ENCODE measurements at places on chromosomes 2 and 18.

DNA sequence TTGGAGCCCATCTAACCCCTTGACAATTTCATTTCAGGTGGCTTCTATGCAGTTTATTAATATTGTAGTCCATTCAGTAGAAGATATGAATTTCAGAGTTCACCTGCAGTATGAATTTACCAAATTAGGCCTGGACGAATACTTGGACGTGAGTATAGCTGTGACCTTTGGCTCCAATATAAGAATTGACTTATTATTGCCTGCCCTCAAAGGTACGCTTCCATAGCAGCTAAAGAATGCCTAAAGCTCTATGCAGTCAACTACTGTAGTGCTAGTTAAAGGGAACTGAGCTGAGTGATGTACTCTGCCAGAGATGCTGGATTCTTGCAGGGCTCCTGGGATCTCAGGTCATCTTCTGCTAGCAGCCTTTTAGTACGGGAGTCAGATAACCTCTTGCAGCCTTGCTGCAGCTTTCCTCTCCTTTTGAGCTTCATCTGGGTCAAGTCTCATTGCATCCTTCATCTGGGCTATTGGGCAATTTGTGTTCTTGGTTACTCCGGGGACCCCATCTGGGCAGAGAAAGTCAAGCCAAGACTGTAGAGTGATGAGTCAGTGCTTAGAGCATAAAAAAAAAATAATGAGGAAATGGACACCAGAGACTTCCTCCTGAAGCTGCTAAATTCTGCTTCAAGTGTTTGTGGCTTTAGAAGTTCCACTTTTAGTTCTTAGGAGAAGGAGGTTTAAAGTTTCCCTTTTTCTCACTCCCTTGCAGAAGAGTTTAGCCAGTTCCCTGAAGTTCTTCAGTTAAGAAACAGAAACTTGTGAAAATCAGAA is 105.6 kb downstream of the PRPF40A start:
- DNase-seq: no peak

DNA sequence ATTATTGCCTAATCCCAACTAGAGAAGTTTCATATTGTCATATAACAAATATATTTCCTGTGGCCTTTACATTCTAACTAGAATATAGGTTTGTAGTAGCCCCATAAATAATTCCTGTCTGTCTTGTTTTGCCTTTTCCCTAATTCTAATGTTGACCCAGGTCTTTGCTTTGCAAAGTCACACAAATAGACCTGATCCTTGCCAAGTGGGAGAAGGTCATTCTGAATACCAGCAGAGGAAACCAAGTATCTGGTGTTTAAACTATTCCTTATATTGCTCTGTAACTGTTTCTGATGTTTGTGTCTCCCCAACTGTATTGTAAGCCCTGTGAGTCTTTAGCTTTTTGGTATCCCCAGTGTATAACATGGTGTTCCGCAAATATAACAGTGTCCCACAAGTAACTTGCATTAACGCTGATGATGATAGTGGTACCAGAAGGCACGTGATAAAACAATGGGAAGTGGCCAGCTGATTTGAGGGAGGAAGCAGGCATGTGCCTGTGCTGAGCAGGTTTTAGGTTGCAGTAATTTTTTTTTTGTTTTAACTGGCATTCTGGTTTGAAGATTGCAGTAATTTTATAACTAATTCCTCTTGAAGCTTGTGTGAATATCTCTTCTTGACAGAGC is 11.1 kb downstream of the HADHB start:
- no peak for DNase-seq

DNA sequence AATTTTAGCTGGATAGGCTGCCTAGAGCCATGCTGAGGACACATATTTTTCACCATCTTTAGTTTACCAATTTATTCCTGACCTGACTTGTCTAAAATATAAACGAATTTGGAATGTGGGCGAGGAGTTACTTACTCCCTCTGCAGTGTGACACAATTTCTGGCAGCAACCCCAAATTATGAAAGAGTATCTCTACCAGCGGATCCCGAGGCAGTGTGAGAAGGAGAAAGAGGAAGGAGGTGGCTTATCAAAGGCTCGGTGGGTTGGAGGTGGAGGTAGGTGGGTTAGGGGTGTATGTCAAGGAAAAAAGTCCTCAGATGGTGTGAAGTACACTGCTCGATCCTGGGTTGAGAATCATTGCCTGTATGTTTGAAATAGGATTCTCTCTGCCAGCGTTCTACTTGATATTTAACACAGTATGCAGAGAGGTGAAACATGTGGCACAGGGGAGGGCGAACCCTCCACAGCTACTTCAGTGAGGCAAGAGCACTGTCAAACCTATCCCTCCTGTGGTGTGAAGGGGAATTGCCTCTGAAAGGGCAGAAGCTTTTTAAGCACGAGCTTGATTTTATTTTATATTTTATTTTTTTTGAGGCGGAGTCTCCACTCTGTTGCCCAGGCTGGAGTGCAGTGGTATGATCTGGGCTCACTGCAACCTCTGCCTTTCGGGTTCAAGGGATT is 76.0 kb downstream of the RFTN2 start:
- DNase-seq: peak; percentile 16

DNA sequence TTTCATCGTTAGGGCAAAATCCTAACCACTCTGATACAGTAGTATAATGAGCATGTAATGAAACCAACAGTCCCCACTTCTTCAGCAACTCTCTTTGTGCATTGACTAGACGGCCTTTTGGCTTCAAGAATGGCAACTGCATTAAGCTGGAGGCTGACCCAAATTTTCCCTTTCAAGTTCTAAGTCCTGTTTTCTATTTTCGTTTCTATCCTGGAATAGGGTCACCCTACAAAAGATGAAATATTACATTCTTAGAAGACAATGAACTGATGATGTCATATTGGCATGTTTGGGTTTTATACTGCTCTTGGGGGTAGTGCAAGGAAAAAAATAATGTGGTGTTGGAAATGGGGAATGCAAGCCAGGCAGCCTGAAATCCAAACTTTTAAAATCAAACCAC is 254.4 kb downstream of the ETAA1 start:
- DNase-seq: no peak

DNA sequence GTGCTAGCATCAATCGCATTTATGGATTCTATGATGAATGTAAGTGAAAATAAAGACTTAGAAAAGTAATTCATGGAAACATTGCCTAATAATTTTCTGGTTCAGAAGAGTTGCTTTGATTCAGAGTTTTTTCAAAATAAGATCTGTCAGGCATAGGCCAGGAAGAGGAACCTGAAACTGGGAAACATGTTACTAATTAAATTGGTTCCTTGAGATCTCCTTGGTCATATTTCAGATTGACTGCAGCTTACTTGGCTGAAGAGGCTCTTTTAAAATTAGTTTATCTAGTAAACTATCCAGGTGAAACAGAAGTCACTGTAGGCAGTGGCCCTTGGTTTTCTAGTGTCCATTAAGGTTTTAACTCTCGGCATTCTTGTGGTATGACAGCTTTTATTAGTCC is 27.4 kb downstream of the PPP1CB start:
- DNase-seq: no peak

- DNase-seq: no peak
Measured at GRCh38 chr2:9648821-9649220, 18.0 kb upstream of the YWHAQ start.

- DNase-seq: no peak
Measured at GRCh38 chr2:6909431-6910385, 7.5 kb upstream of the RNF144A start.

GRCh38 chr2:55045780-55046179 is 4.5 kb downstream of the RTN4 start:
- no peak for DNase-seq

DNA sequence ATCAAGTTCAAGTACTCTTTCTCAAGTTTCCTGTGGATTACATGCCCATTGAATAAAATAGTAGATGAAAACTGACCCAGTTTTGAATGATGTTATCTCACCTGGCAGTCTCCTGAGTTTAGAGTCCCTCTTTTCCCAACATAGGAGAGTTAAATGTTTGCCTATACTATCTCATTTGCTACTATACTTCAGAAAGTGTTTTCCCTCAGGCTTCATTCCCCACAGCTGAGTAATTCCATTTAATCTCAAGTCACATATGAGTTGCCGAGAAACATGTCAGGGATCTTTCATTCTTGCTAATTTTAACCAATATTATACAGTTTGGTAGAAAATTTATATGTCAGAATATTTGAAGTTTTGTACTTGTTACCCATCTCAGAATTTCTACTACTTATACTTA is 150.4 kb upstream of the CDH19 start:
- DNase-seq: no peak

- no peak for DNase-seq
Measured at GRCh38 chr2:84640411-84640810, 124.1 kb downstream of the DNAH6 start.

DNA sequence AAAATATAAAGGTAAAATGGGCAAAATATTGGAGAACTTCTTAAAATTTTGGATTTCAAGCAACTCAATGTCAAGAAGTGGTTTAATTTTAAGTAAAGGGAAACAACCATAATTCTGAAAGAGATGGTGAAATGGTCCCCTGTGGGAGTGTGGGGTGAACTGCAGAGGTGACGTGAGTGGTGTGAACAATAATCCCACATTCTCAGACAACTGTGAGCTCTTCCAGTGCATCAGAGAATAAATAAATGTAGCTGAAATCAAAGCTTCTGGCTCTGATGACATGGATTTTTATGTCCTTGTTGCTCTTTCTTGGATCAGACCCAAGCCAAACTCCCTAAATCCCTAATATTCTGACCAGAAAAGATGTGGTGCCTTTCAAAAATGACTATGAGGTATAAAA is 672.7 kb downstream of the ZEB2 start:
- no peak for DNase-seq

DNA sequence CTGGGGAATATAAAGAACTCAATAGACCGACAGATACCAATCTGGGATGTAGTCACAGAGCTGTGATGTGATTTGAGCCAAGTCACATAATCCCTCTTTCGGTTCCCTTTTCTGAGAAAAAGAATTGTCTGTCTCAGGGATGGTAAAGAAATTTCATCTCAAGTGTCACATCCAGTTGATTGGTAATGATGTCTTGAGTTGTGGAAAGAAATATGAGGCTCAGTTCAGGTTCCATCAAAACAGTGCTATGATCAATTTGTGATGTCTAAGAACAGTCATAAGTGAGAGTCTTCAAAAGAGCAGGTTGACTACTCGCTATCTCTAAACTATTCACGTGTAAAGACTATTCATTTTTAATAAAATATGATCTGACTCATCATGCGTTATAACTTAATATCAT is 223.3 kb downstream of the METTL4 start:
- DNase-seq: no peak

GRCh38 chr2:74576211-74576862 is 21.8 kb downstream of the DOK1 start:
- no peak for DNase-seq

GRCh38 chr2:42930025-42930581 is 137.7 kb upstream of the HAAO start:
- DNase-seq: no peak

DNA sequence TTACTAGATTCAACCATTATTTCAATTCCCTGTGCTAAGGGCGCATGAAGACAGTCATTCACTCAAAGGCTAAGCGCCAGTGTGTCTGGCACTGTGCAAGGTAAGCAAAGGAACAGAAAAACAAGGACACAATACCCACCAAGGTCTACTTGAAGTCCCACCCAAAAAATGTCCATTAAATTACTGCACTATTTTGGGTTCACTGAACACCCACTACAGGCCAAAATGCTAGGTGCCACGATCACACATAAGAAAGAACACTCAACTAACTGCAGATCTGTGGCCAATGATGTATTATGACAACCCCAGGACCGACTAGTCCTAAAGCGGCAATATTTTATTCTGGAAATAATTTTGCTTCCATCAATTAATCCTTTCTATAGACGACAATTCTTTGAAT is 1.8 kb downstream of the TMEM131 start:
- DNase-seq: no peak

DNA sequence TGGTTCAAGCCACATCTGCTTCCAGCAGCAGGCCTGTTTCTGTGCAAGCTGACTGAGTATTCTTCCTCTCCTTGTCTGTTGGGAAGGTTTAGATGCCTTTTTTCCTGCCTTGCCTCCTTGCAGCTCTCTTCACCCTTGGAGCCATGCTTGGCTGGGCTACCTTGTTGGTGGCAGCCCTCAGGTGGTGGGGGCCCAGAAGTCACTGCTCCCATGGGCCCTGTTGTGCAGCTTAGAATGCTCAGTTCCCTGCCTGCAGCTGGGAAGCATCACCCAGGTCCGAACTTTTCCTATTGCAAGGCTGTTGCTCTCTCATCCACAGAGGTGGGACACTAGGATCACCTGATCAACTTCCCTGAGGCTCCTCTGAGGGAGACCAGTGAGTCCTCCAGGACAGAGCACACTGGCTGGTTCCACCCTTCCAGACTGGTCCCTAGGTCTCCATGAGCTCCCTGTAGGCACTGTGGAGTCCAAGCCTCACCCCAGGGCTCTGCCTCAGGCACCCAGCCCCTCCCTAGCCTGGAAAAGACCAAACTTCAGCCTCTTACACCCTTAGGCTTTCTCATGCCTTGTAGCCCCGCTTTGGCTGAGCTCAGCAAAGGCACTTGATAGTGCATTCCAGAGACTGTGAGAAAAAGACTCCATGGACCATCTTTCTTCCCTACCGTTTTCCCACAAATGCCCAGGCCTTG is 219.3 kb upstream of the SH3BP4 start:
- no peak for DNase-seq

- DNase-seq: no peak
Measured at GRCh38 chr2:120820263-120820952, 84.7 kb downstream of the GLI2 start.

DNA sequence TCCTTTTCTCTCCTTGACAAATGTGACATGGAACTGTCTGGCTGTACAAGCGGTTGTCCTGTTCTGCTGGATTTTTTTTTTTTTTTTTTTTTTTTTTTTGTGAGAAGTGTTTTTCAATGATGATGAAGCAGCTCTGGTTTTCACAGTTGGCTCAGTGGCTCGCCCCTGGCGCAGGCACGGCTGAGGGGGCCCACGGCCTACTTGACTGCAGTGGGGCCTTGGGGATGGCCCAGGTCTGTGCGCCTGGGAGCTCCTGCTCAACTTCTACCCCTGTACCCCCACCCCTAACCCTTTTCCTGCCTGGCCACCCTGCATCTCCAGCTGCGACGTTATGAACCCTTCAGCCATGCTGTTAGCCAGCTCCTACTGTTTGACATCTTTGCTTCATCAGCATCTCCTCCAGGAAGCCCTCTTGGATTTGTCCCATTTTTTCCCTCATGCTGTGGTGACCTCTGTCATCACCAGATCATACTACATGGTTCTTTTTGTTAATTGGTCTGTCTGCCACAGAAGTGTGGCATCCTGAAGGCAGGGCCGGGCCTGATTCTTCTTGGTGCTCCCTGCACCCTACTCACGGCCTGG is 167.9 kb downstream of the INHBB start:
- no peak for DNase-seq

DNA sequence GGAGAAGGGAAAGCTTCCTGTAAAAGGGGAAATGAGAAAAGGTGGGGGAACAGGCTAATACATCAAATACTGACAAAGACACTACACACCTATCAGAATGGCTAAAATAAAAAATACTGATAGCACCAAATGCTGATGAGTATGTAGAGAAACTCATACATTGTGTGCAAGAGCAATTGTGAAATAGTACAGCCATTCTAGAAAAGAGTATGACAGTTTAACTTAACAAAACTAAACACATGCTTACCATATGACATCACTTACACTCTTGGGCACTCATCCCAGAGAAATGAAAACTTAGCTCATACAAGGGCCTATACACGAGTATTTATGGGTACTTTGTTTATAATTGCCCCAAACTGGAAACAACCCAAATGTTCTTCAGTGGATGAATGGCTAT is 53.4 kb downstream of the ZNF638 start:
- DNase-seq: no peak

GRCh38 chr2:71530641-71531332 is 77.4 kb downstream of the DYSF start:
- DNase-seq: no peak
